Activated CD8-positive, alpha-beta memory T cell treated with anti-CD3 and anti-CD28 coated beads for 24 hours (primary cell): ENCODE measurements at places on chromosomes 12 and 14.

- no peak for DNase-seq
These were observed 77.4 kb upstream of the ANO4 start for GRCh38 chr12:100716945-100717732.

GRCh38 chr12:89461190-89461589 lies 63.4 kb downstream of the GALNT4 start:
- no peak for DNase-seq

DNA sequence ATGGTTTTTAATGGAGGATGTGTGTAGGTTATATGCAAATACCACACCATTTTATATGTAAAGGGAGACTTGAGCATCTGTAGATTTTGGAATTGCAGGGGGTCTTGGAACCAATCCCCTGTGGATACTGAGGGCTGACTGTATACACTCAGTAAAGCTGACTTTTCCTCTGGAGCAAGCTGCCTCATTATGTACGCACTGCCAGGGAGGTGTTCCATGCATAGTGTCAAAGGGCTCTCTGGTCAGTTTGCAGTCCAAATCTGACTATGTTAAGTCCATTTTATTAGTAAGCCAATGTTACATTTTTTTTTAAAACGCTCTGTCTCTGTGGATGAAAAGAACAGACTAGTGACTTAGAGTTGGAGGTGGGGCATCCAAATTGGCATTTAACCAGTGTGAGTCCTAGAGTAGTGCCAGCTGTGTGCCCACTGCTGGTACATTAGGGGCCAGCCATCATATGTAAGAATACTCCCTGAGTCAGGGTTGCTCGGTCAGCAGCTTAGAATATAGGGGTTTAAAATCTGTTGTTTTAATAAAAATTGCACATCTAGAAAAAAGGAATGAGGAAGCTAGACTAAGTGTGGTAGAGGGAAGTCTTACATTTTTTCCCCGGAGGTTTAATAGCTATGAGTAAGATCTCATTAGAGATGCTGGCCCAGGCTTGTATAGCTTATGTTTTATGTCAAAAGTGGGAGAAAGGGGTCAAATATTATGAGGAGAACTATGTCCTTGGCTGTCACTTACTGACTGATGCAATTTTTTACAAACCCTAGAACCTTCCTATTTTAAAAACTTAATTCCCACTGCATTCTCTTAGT lies 87.0 kb downstream of the TESC start:
- DNase-seq, result no peak

DNA sequence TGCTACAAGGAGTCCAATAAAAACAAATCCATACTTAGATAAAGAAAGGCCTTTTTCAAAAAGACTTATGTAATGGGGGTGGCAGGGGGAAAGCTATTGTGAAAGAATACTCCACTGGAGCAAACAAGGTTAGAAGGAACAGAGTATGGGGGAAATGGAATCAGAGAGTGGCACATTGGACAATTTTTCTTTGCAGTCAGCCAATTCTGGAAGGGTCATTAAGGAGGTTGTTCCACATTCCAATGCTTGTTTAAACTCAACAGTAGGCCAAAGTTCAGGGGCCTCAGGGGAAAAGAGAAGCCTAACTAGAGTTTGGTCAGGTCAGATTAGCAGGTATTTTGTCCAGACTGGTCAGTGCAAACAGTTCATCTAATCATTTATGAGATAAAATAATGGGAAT lies 105.2 kb upstream of the RESF1 start:
- DNase-seq, result no peak
